CD14-positive monocyte (primary cell): ENCODE measurements at places on chromosomes 16 and 17.

DNA sequence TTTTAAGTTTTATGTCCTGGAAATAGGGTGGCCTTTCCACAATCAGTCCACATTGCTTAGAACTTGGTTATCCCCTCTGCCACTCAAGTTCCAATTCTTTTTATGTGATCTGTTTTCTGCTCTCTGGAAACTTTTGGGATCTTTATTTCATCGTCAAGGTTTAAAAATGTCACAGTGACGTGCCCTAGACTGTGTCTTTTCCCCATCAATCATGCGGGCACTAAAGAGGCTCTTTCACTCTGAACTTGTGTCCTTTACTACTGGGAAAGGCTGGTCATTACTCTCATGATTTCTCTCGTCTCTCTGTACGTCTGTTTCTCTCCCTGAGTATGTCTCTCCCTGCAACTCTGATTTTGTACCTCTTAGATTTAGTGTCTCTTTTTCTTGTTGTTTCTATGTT, 189.8 kb upstream of the AXIN2 start:
- DNase-seq = no peak

DNA sequence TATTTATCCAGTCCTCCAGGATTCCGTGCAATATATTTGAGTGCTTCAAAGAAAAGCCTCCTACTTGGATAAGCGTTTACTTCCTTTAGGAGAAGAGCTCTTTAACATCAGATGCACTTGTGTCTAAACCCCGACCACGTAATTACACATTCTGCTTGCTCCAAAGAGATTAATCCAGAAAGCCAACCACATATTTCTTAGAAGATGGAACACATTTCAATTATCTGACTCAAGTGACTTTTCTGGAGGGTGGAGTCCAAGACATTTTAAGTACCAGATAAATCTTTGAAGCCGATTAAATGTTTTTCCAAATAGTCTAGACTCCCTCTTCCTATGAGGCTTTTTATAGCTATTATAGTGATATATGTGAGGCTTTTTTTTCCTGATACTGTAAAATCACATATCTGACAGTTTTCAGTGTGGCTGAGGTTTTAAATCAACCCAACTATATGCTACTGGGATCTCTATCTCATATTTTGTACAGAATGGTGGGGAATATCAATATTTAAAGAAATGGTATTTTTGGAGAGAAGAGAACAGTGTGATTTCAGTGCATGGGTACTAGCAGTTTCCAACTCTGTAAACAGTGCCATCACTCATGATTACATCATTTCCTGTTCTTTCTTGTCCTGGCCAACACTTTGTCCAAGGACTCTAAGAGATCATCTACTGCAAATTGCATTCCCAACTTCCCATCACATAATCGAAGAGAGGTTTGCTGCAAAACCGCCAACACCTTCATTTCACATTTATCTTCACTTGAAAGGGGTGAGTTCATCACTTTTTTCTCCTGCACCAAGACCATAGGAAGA, 192.4 kb upstream of the HSBP1 start:
- DNase-seq = no peak

- peak; percentile 33 for DNase-seq
These were observed 1.5 kb upstream of the PSMD3 start for GRCh38 chr17:39979016-39979670.

DNA sequence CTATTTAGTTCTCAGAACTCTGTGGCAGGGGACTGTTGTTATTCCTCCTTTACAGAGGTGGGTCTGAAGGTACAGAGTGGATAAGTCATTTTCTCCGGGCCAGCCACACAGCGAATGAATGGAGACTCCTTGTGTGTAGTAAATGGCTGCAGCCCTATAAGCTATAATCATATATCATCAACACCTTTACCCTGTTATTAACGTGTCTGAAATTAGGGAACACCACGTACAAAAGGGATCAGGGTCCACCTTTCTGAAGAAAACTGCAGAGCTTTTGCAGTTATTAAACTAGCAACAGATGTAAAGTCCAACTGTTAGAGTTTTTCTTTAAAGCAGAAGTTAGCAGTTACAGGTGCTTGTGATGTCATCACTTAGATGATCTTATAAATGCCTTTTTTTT, 696.7 kb downstream of the MAF start:
- no peak for DNase-seq

- DNase-seq = no peak
These were observed 40.3 kb upstream of the IRX5 start for GRCh38 chr16:54890381-54890780.

DNA sequence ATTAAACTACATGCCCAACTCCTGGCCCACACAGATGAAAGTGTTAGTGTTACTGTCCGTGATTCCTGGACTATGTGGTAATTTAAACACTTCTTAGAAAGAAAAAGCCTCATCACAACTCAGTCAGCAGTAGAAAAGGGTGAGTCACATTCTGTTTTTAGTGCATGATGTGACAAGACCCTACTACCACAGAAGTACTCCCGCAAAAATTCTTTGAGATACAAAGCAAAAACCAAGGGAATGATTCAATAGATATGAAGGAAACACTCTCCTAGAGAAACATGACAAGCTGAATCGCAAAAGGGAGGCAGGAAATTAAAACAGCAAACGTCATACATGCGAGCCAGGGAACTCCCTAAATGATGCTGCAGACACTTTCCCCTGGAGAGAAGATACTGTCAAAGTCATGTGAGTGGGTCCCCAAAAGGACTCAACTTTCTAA, 14.4 kb downstream of the SNN start:
- peak; percentile 61 for DNase-seq

- no peak for DNase-seq
These were observed 162.0 kb upstream of the ZKSCAN2 start for GRCh38 chr16:25419681-25420080.

GRCh38 chr16:86072328-86073102, 173.6 kb downstream of the IRF8 start:
- DNase-seq = peak; percentile 31

GRCh38 chr17:7893187-7893880, 4.7 kb downstream of the CHD3 start:
- no peak for DNase-seq

GRCh38 chr16:58339452-58339981, 44.7 kb upstream of the PRSS54 start:
- no peak for DNase-seq

- DNase-seq = peak; percentile 27
These were observed 611 bp downstream of the RRAD start for GRCh38 chr16:66924527-66925321.

- DNase-seq = no peak
These were observed 4.5 kb downstream of the FBXL19 start for GRCh38 chr16:30927789-30928378.

GRCh38 chr17:27546624-27547300, 84.2 kb upstream of the LGALS9 start:
- no peak for DNase-seq

- no peak for DNase-seq
These were observed 34.5 kb upstream of the NACA2 start for GRCh38 chr17:61625564-61625963.

DNA sequence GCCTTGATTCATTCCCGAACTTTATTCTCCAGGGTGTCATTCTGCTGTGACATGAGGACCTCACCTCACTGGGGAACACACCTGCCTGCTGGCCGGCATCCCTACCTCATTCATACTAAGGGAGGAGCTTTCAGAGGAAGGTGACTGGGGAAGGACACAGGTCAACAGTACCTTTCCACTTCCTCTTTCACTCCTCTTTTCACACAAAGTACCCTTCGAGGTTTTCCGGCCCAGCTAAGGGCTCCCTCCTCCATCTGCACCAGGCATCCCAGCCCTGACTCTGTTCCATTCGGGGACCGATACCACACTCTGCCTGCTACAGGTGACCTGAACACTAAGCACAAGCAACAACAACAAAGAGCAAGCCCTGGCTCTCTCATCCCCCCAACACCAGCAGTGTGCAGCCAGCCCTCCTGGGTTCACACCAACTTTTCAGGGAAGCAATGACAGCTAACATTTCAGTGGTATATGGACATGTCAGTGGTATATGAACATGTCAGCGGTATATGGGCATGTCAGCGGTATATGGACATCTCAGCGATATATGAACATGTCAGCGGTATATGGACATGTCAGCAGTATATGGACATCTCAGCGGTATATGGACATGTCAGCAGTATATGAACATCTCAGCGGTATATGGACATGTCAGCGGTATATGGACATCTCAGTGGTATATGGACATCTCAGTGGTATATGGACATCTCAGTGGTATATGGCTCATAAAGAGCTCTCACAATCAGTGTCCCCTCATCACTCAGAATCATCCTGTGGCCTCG, 16.0 kb downstream of the TRIM25 start:
- DNase-seq = no peak

GRCh38 chr17:71849783-71850768, 270.7 kb upstream of the SOX9 start:
- DNase-seq = no peak

DNA sequence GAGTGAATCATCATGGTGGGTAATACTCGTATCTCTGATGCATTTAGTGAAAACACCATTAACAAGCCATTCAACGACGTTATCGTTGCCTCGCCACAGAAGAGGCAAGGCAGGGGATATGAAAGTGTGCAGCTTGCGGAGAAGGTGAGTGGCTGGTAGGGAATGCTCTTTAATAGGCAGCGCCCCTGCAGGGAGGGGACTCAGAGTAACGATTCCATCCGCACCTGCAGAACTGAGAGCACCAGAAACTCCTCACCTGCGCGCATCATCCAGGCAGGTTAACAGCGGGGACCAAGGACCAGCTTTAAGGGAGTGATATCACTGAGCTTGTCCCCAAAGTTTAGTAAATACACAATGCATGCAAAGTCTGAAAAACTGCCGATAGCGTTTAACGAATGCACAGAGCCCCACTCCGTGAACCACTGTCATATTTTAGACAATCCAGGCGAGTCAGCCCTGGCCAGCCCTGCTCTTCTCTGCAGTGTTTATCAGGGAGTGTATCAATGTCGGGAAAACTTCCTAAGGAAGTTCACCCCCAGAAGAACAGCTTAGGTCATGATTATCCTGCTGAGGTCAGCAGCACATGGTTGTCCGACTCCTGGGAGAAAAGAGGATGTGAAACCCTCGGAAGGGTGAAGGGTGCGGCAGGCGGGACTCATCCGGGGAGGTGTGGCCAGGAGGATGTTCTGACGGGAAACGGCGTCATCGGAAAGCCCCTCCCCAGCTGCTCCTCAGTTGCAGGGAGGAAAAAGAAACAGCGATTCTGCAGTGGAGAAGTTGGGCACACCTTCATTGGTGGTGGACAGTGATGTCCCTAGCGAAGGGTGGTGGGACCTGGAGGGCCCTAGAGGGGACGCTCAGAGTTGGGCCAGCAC, 68.5 kb upstream of the DNAH17 start:
- peak; percentile 98 for DNase-seq

- DNase-seq = peak; percentile 82
These were observed 21.8 kb downstream of the CEP131 start for GRCh38 chr17:81200695-81201580.

- DNase-seq = no peak
These were observed 6.2 kb downstream of the TNP2 start for GRCh38 chr16:11262915-11263314.

GRCh38 chr17:49842371-49842770, 5.5 kb downstream of the TAC4 start:
- no peak for DNase-seq
